Activated CD4-positive, CD25-positive, alpha-beta regulatory T cell (primary cell): ENCODE measurements at places on chromosomes 1 and 21.

- no peak for DNase-seq
Observed at GRCh38 chr1:92085727-92086126, 5.6 kb downstream of the BTBD8 start.

GRCh38 chr1:165354739-165355138, 1.8 kb downstream of the LMX1A start:
- DNase-seq: no peak

- DNase-seq: no peak
Observed at GRCh38 chr1:205480349-205480985, 24.0 kb upstream of the CDK18 start.

GRCh38 chr1:4467241-4467640, 187.2 kb upstream of the AJAP1 start:
- DNase-seq: no peak

DNA sequence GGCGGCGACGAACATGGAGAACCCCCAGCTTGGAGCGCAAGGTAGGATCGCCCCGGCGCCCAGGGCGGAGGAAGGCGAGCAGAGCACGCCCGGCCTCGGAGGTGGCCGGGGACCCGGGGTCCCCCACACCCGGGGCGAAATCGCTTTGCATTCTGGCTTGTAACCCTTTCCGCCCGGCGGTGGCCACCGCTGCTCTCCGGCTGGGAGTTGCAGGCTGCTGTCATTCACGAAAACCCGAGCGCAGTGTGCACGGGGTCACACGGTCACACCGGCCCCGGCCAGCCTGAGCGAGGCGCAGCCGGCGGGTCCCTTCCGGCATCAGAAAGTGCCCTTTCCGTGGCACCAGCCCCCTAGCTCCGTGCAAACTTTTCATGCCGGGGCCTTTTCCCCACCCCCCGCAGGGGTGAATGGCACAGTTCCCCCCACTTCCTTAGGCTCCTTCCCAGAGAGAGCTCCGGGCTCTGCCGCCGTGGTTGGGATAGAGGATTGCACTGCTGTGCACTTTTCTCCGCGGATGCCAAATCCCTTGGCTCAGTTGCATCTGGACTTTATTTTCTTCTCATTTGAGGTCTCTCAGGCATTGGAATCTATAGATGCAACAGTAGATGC, 802 bp downstream of the KAZN start:
- DNase-seq: no peak

DNA sequence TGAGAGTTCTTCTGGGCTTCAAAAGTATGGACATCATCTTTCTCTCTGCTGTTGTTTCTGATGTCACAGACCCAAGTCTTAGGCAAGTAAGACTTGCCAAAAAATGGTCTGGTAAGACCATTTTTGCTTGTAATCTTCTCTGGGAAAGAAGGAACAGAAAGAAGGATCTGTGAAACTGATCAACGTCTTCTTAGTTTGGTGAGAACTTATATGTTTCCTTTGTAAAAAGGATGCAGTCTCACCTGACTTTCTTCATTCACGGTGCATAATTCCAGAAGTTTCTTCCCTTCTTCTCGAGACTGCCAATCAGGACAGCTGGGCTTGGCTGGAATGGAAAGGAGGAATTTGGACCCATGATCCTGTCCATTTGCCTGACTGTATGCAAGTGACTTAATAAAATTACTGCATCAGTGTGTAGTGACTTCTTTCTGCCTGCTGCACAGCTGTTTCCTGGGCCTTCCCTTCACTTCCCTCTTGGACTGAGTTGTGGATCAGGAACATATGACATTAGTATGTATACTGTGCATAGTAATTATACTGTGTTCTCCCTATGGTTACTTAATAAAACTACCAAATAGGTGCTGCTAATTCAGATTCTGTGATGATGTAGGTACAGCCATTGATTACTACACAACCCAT, 7.6 kb upstream of the DENND1B start:
- no peak for DNase-seq

- no peak for DNase-seq
Observed at GRCh38 chr1:31765041-31765467, 914 bp upstream of the ADGRB2 start.

DNA sequence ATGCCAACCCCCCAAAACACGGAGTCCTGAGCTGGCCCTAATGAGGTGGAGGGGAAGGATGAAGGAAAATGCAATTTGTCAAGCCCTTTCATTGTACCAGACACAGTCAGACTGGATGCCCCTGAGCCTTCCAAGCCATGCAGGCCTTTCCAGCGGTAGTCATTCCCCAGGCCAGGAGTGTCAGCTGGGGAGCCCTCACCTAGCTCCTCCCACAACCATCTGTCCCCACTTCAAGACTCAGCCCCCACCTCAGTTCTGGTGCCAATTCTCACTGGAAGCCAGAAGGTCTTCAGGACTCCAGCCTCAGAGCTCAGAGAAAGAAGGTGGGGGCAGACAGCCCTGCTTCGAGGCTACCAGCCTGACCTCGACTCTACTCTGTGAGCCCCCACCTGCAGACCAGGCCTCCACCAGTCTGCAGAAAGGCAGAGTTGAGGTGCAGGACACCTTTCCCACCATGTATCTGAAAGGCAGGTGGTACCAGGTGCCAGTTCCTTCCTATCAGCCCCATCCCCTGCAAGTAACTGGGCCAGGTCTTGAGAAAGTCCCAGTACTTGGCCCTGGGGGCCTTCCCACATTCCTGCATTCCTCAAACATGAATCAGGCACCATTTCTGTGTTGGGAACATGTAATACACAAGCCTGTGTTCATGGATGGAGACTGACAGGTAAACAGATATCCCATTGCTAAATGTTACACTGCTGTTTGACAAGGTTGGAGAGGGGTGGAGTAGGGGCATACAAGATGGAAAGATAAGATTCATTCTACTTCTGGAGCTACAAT, 180.6 kb upstream of the EDN2 start:
- no peak for DNase-seq
